ENCODE measurements at places on chromosomes 3 and 15.

DNA sequence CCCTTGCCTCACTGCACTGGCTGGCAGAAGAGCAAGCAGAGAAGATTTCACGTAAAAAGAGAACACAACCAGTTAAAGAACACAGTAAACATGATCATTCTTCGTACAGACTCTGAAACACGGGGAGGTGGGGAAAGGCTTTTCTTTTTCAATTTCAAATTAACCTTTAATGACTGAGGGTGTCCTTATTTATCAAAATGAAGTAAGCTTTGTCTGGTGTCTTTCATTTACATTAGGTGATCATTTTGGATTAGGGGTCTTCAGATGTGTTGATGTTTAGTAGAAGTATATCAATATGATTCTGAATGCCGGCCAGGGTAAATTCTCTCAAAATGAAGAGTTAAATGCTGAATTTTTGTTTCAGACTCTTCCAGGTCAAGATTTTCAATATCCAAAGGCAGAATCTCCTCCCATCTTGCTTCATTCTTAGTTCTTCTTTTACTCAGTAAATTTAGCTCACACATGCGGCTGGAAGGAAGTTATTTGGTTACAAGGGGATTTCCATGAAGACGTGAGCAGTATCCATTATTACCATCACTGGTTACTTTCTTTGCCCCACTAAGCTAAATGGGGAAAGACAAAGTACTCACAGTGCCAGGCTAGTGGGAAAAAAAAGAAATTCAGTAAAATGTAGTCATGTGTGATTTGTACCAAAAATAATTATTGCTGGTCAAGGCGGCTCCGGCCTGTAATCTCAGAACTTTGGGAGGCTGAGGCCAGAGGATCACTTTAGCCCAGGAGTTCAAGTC is 272.2 kb upstream of the NR2F2 start:
- DNase-seq: no peak

GRCh38 chr3:197589545-197589944 is 33.8 kb upstream of the BDH1 start:
- no peak for DNase-seq

DNA sequence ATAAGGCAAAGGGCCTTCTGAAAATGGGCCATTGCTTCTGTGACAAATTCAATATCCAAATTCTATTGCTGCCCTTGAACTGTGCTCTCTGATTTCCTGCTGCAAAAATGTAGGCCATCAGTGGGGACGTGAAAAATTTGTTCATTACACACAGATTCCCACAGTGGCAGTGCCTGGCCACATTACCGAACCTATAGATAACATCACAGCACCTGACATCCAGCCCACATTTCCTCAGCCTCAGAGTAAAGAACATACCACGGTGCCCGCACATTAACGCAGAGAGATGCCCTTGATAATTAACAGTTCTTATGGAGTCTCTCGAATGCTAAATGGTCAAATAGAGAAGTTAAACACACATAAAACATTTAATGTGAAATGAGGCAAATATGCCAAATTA is 931.6 kb upstream of the CFAP20DC start:
- DNase-seq: no peak

DNA sequence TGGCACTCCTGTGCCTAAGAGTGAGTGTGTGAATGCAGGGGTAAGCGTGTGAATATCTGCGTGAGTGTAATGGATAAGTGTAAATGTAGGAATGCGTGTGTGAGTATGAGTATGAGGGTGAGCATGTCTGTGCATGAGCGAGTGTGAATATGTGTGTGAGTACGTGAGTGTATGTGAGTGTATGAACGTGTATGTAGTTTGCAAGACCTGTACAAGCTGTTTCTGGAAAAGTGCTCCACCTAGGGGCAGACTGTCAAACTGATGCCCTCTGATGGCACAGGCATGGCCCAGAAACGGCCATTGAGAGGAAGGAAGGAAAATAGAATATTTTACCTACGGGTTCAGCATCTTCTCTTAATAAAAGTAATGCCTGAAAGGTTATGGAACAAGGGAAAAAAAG is 24.4 kb upstream of the FRMD4B start:
- DNase-seq: peak; percentile 50

DNA sequence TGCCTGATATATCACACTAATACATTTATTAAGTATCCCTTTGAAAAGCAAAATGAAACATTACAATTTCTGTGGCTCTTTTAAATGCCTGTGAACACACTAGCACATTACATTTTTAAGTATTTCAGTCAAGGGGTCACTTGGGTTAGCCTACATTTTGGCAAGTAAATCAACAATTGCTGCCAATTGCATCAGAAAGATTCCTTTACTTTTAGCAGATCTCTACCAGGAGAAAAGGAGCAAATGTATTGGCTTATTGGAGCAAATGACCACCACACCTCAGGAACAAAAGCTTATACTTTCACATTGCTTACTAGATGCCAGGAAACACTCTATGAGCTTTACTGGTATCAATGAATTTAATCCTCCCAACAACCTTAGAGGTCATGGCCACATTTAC is 947.1 kb downstream of the FHIT start:
- DNase-seq: no peak

DNA sequence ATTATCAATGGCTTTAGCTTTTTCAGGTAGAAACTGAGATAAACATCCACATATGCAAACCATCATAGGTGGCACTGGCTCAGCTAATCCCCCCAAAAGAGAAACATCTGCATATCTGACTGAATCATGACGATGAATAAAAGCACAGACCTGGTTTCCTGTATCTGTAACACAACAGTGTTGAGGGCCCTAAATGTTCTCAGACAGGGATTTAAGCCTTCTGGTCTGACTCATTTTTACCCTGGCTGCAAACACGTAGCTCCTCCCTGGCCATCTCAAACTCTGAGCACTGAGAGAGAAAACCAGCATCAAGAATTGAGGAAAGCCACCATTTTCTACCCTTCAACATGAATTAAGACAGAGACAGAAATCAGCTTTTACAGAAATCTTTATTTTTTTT is 35.2 kb downstream of the GLB1 start:
- DNase-seq: no peak

DNA sequence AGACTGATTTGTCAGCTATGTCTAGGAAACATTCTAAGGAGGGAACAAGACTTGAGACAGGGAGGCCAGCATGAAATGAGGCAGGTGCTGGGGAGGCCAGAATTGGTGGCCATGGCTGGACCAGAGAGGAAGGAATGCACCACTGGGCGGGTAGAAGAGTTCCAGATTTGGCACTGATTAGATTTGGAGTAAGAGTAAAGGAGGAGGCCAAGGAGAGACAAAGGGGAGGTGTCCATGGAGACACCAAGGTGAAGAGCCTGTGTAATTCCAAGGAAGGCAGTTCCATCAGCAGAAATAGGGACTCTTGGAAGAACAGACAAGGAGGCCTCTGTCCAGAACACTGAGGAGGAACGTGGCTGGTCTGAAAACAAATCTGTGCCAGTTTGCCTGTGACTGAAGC is 1.8 kb downstream of the ARNT2 start:
- no peak for DNase-seq

GRCh38 chr3:194401346-194401745 is 2.3 kb upstream of the GP5 start:
- no peak for DNase-seq

GRCh38 chr3:181739628-181740027 is 27.9 kb downstream of the SOX2 start:
- DNase-seq: no peak

DNA sequence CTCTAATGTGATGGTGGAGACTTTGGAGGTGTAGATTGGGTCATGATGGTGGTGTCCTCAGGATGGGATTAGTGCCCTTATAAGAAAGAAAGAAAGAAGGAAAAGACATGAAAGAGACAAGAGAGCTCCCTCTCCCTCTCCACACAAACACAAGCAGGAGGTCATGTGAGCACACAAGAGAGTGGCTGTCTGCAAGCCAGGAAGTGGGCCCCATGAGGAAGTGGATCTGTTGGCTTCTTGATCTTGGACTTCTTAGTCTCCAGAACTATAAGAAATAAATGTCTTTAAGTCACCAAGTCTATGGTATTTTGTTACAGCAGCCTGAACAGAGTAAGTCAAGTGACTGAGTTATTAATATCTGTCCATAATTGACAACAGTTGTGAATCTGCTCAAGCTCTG is 17.1 kb downstream of the IQCB1 start:
- DNase-seq: no peak

- peak; percentile 54 for DNase-seq
These were observed 119.8 kb upstream of the ALDH1A3 start for GRCh38 chr15:100759698-100760356.

GRCh38 chr3:147015334-147015733 is 391.0 kb downstream of the ZIC4 start:
- peak; percentile 30 for DNase-seq

GRCh38 chr15:84582583-84583157 is 18.1 kb upstream of the ZSCAN2 start:
- DNase-seq: no peak

DNA sequence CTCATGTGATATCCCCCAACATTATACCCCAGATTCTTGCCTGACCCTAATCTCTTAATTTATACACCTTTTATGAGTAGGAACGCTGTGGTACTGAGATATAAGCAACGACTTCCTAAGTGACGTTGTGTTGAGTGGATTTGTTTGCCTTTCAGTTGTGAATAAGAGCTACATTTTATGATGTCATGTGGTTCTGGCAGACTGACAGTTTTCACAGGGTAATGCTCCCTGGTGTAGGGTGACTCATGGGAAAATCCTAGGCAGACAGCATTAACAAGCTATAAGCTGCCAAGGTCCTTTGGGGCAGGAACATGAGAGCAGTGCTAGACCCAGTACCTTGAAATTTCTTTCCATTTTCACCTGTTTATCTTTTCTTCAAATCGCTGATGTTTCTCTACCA is 11.2 kb downstream of the C3orf52 start:
- DNase-seq: no peak

- peak; percentile 67 for DNase-seq
These were observed 49.4 kb upstream of the CCDC174 start for GRCh38 chr3:14602006-14602803.

DNA sequence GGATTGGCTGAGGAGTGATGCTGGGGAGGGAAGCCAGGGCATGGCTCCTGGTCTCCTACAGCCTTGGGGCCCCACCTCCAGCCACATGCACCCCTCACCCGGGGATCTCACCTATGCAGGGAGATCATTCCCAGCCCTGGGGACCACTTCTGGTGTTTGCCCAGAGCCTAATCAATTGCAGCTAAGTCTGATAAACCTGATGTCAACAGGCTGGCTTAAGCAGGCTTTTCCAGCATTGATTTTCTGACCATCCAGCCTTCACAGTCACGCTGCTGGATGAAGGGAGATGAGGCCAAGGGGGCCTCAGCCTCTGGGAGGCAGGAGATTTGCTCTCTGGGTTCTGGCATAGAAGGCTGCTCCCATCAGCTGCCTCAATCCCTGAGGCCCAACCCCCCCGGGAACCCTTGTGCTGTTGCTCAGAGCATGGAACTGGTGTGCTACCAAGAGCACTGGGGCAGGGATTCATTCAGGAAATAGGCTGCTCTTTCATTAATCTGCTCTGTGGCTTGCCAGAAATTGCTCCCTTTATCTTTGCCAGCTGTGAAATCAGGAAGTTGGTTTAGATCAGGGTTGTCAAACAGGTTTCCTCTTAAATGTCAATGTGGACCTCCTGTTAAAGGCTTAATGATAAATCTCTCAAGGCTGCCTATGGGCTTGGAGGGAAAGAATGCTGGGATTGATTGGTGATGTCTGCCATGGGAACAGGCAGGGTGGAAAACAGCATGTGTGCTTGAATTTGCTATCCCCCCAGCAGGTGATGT is 19.0 kb downstream of the FAM3D start:
- no peak for DNase-seq

DNA sequence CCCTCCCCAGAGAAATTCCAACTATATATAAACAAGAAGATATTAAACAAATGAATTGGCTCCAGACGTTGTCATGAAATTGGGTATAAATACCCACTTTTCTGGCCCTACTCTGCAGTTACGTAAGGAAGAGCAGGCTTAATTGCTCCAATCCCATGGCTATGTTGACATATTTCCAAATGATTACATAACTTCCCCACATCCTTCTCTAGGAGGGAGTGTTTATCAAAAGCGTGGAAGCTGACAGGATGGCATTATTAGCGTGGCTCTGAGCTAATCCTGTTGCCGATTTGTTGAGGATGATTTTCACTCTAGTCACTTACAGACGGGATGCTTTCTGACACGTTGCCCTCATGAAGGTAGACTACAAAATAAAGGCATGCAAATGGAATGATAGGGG is 347.5 kb upstream of the TMCO5A start:
- DNase-seq: no peak

DNA sequence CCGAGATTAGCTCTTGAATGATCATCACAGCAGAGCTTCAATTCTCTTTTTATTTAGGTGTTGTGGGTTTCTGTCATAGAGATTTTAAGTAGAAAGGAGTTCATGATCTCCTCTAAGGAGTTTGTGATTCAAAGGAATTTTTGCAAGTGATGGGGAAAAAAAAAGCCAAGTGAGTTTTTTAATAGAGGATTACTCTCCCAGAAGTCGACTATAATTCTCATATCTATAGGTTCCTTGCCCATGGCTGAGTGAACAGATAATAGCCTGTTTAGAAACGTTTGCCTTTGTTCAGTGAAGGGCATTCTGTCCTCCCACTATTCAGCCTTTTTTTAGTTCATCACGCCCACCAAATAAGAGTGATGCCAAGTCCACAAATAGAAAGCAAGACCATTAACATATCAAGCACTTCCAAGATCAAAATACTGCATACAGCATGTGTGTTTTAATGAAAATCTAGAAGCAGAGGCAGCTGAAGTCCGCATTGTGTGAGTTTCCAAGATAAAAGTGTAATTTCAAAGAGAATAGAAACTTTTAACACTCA is 398.4 kb upstream of the CNTN3 start:
- DNase-seq: no peak

- DNase-seq: no peak
These were observed 622.5 kb downstream of the TBL1XR1 start for GRCh38 chr3:176574786-176575185.

DNA sequence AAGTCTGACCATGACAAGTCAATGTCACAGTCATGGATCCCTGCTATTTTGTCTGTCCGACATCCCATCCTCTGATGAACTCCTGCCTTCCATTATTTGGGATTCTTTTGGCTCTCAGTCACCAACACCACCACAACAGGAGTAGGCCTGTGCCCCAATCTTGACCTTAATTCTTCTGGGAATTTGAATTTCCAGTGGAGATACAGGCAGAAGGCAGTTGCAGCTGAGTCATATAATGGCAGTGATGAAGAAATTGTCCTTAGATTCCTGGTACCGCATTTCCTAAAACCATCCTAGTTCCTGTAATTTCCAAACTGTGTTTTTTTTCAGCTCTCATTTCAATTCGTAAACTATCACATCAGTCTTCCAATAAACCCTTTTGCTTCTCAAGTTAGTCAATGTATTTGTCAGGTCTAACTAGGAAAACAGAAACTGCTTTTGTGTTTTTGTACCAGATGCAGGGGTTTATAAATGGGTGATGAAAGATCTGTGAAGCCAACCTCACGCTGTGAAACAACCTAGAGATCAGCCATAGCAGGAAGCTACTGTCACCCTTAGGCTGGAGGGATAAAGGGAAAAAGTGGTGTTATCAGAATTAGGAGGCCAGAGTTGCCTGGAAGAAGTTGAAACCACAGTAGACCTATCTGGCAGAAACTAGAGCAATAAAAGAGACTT is 126.3 kb upstream of the TMEM108 start:
- no peak for DNase-seq
